Activated T-cell treated with anti-CD3 and anti-CD28 coated beads for 48 hours (primary cell): ENCODE measurements at places on chromosomes 7 and 10.
A peak's percentile ranks its signal among the peaks of the same experiment; 100 is the strongest.

GRCh38 chr7:108875139-108875538 lies 305.5 kb downstream of the DNAJB9 start:
- peak; percentile 7 for DNase-seq

GRCh38 chr7:108211382-108212201 lies 81.4 kb upstream of the LAMB4 start:
- no peak for DNase-seq

GRCh38 chr10:32988604-32989003 lies 30.6 kb upstream of the ITGB1 start:
- DNase-seq, result no peak

DNA sequence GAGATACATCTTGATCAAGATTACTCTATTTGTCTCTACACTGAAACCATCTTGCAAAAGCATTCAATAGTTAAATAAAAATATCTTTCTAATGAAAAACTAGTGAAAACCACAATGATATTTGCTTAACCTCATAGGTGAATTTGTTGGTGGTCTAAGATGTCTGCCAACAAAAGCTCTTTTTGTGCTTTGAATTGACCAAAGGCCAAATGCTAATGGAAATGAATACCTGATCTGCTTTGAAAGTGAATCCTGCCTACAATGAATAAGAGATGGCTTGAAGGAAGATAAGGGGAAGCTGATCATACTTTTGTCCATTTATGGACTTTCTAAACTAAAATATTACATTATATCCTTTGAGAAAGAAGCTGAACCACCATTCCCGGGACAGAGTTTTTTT lies 228.9 kb upstream of the ETV1 start:
- no peak for DNase-seq

DNA sequence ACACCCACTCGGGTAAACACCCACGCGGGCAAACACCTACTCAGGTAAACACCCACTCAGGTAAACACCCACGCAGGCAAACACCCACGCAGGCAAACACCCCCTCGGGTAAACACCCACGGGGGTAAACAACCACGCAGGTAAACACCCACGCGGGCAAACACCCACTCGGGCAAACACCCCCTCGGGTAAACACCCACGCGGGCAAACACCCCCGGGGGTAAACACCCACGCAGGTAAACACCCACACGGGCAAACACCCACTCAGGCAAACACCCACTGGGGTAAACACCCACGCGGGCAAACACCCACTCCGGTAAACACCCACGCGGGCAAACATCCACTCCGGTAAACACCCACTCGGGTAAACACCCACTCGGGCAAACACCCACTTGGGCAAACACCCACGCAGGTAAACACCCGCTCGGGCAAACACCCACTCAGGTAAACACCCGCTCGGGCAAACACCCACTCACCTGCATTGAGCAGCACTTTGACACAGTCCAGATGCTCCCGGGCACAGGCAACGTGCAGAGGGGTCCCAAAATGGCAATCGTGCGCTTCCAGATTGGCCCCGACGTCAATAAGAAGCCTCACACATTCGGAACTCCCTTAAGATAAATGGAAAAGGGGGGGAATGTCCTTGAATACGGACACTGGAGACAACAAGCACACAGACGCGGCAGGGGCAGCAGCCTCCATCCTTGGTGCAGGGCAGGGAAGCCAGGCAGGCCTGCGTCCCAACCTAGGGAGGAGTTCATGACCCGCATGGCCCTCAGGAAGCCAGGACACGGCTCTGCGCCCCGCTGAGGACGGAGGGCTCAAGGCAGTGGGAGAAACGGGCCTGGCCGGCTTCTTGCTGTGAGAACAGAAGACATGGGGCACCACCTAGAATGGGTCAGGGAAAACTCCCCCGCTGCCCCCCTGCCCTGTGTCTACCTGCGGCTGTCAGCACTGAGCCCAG lies 17.6 kb downstream of the ASB13 start:
- DNase-seq, result no peak

DNA sequence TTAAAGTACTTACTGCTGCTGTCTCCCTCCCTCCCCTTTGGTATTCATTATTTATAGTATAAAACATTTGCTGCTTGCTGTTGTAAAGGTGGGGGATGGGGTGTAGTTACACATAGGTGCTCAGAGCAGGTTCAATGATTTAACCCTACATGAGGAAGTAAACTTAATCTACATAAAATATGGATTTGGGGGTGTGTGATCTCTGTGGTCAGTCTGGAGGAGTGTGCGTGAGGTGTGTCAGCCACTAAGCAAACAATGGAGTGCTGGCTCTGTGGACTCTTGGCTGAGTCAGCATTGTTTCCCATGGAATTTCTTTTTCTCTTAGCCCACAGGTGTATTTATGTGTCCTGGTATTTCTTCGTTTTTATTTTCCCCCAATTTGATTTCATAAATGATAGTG lies 133.9 kb downstream of the AUTS2 start:
- no peak for DNase-seq

GRCh38 chr7:83267141-83267631 lies 104.5 kb upstream of the PCLO start:
- no peak for DNase-seq

- DNase-seq, result no peak
Observed at GRCh38 chr10:77244746-77245145, 392.9 kb downstream of the KCNMA1 start.

- DNase-seq, result no peak
Observed at GRCh38 chr7:155581107-155581830, 34.9 kb upstream of the CNPY1 start.

DNA sequence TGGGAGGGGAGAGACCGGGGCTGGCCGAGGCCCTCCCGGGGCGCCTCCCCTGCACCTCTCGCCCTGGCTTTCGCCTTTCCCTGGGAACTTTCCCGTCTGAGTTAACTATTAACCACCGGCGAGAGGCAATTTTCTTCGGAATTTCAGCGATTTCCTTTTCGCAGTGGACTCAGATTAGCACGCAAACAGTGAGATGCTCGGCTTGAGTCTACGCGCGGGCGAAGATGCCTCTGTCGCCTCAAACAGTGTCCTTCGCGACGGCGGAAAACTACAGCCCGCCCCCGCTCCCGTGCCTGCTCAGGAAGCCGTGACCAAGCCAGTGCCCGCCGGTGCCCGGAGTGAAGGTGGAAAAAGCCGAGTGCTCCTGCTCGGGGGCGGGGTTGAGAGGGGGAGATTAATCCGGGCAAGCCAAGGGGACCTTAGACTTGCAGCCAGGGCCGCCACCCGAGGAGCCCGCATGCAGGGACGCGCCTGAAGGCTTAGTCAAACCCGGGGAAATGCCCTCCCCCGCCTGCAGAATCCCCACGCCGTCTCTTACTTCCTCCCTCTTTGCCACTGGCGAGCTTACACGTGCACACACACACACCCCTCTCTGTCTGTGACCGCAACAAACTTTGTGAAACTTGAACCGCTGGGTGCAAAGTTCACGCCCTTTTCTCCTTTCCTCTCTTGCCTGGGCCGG lies 14.5 kb upstream of the PAX2 start:
- no peak for DNase-seq

DNA sequence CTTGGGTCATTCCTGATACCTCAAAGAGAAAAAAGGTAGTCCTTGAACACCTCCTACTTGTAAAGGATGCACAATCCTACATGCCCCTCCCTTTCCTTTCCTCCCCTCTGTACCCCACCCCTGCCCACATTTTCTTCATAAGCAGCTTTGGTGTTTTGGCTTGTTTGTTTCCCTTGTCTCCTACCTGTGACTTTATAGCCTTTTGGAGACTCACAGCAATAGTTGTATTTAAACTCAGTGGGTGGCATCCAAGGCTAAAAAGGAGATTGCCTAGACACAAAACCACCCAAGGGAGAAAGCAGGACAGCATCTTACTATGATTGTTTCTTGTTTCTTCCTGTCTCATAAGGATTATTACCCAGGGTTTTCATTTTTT lies 63.4 kb downstream of the EGFR start:
- no peak for DNase-seq

DNA sequence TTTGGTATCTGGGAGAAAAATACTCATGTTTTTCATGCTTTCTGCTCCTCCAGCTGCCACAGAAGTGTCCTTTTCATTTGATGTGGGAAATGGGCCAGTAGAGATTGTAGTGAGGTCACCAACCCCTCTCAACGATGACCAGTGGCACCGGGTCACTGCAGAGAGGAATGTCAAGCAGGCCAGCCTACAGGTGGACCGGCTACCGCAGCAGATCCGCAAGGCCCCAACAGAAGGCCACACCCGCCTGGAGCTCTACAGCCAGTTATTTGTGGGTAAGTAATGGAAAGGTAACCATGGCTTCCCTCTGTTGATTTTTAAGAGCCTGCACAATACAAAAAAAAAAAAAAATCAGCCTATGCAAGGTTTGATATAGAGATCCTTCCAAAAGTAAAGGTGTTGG lies 443.1 kb upstream of the C7orf33 start:
- no peak for DNase-seq

- DNase-seq, result no peak
Observed at GRCh38 chr7:116772423-116772863, 89.9 kb upstream of the CAPZA2 start.

DNA sequence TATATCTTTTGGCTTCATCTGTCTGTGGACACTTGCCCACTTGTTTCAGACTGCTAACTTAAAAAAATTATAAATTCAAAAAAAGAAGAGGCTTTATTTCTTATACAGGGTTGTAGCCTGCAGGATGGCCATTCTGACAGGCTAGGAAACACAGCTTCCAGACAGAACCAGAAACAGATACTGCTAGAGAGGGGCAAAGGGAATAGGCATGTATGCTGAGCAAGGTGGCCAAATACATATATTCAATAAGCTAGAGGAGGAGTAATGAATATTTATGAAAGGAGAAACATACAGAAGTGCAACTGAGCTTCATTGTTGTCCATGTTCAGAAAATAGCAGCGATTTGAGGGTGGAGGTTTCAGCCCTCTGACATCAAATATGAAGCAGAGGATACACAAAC lies 22.0 kb upstream of the MAGI2 start:
- no peak for DNase-seq

- DNase-seq, result no peak
Observed at GRCh38 chr10:119693262-119693957, 32.4 kb upstream of the INPP5F start.

DNA sequence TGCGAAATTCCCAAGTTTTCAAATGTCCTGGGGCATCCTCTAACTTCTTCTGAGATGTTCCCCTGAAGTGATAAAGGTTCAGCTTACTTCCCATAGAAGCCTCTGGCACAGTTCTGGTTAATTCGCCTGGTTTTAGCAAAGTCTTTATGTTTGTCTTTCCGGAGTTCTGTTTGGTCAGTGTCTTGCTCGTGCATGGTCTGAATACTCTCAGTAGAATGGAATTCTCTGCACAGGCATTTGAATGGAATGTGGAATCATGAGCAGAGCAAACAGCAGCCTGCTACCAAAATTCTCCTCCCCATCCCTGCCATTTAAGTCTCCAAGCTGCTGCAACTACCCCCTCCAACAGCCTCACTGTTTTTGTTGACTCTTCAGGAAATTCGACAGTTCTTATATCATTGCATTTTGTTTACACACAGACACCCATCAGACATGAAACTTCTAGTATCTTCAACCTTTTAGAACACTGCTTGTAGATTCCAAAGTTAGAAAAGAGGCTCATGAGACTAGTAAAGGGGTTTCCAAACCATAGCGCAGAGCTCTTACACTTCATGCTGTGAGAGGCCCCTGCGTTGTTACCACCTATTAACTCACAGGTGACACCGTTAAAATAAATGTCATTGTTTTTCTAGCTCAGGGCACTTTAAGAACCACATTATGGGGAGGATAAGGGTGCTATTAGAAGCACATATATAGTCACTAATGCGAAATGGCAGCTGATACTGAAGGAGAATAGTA lies 129.7 kb downstream of the PLCE1 start:
- no peak for DNase-seq

DNA sequence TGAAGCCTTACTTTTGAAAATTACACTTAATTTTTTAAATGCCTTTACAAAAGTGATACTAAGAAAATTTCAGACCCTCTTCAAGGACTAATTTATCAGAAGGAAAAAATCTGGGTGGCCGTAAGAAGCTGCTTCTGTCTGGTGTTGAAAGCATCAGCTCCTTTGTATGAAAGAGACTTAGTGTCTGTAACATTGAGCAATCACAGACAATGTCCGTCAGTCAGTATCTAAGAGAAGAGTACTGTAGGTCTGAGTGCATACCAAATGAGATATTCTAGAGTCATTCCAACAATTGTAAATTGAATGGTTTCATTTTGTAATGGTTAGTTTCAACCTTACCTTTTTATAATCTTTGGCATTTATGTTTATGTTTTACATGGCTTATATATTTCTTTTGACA lies 11.1 kb upstream of the MDFIC start:
- DNase-seq, result no peak

DNA sequence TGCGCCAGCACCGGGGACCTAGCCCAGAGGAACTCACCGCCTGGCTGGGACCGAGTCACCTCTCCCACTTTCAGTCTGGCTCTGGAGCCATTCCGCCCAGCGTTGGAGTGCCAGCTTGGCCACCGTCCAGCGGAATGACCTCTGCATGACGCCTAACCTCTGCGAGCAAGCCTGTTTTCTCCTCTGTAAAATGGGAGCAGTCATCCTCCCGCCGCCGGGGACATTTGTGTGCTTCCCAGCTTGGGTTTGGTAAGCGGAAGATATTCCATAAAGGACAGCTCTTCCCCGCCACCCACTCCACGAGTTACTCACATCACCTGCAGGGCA lies 1.3 kb upstream of the ZCCHC24 start:
- DNase-seq, result no peak

GRCh38 chr10:80259405-80259871 lies 30.0 kb downstream of the MAT1A start:
- no peak for DNase-seq

DNA sequence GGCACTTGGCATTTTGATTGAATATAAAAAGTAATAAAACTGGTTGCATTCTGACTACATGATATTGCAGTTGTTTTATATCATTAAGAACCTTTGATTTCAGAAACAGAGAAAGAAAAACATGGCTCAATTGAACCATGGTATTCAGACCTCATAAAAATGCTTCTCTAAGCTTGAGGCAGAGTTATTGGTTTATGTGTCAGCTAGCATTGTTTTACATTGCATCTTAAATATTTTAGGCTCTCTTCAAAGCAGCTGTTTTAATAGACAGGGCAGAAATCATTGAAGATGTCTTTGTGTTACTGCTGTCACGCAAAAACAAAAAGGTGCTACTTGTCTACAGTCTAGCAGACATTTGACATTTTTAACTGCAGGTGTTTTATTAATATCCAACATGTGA lies 299.2 kb downstream of the EXOC4 start:
- DNase-seq, result no peak

DNA sequence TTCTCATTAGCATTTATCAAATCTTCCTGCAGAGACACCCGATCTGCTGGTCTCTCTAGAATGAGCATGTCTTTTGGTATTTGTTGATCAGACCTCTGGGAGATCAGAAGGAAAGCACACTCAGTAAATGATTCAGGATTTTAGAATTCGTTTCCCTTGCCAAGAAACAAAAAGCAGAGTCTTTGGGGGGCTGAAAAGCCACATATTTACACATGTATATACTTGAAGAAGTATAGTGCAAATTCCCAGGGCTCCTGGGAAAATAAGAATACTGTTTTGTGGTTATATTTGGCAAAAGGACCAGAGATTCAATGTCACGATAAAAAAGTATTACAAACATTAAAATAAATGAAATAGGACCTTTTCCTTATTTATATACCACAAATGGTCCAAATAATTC lies 100.2 kb downstream of the AGMO start:
- no peak for DNase-seq
